ENCODE measurements at places on chromosomes 5 and 9.

- no peak for DNase-seq
These were observed 32.8 kb upstream of the ZSWIM6 start for GRCh38 chr5:61299261-61299681.

DNA sequence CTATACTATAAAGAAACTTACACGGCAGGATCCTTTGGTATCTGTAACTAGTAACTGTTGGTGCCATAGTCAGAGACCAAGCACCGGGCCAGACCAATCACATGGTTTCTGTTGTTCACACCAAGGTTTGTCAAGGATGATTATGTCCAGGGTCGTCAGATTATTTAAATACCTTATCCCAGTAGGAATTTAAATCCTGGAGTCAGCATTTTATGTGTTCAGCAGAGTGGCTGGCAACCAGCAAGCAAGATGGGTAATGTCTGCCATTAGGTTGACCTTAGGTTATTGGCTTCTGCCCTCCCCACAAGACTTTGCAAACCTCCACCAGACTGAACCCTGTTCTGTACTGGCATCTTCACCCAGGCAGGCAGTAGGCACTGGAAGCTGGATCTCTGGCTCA lies 39.3 kb upstream of the TMOD1 start:
- DNase-seq, result no peak

DNA sequence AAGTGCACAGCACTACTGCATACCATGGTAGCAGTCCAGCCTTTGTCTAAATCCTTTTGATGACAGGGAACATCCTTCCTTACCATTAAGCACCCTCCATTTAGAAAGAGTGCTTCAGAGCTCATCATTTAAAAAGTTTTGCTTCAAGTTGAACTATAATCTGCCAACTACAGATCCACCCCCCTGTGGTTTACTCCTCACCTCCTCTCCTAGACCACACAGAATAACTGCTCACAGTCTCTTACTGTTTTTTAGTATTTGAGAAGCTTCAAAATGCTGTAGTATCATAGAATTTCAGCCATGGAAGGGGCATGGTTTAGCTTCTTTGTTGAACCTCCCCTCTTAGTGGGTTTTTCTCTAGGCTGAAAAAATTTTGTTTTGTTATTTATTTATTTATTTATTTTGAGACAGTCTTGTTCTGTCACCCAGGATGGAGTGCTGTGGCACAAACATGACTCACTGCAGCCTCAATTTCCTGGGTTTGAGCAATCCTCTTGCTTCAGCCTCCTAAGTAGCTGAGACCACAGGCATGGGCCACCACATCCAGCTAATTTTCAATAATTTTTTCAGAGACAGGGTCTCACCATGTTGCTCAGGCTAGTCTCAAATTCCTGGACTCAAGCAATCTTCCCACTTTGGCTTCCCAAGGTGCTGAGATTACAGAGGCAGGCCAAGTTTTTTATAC lies 384.3 kb upstream of the RFX3 start:
- DNase-seq, result no peak

DNA sequence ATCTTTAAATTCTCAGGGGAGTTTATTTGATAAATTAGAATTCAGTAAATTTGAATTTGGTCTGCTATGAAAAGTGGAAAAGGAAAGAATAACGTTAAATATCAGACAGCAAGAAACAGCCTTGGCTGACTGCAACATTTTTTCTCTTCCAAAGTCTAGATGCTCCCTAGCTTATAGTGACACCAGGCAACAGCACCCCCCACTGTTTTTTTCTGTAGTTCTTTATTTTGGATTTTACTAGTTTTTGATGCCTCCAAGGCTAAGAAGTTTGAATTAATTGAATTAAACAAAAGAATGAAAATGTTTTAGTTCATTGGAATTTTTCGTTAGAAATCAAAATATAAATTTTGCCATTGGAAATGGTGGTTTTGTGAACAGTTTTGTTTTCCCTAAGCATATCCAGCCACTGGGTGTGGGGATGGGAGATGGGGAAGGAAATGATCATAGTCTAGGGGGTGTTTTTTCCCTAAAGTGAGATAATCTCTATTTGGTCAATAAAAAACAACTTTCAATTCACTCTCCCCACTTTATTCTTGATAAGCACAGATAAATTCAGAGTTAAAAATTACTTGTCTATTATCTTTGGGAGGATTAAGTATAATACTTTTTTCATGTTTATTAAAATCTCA lies 199.3 kb upstream of the CD180 start:
- no peak for DNase-seq

DNA sequence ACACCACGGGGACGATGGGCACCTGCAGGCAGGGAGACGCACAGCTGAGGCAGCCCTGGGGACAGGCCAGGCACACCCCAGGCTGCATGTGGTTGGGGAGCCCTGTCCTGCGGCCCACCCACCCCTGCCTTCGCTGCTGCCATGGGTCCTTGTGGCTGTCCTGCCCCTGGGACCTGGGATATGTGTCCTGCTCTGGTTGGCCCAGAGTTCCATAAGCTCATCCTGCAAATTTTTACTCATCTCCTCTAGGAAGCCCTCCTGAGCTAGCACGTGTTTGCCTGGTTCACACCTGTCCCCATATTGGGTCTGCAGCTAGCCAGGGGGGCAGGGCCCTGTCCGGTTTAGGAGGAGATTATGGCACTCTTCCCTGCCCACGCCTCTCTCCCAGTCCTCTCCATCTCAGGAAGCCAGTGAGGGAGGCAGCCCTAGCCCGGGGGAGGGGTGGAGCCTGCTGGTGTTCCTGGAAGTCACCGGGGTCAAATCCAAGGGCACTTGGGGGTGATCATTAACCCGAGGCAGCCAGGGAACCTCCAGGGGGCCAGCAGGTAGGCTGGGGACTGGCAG lies 12.2 kb downstream of the EGFL7 start:
- no peak for DNase-seq

DNA sequence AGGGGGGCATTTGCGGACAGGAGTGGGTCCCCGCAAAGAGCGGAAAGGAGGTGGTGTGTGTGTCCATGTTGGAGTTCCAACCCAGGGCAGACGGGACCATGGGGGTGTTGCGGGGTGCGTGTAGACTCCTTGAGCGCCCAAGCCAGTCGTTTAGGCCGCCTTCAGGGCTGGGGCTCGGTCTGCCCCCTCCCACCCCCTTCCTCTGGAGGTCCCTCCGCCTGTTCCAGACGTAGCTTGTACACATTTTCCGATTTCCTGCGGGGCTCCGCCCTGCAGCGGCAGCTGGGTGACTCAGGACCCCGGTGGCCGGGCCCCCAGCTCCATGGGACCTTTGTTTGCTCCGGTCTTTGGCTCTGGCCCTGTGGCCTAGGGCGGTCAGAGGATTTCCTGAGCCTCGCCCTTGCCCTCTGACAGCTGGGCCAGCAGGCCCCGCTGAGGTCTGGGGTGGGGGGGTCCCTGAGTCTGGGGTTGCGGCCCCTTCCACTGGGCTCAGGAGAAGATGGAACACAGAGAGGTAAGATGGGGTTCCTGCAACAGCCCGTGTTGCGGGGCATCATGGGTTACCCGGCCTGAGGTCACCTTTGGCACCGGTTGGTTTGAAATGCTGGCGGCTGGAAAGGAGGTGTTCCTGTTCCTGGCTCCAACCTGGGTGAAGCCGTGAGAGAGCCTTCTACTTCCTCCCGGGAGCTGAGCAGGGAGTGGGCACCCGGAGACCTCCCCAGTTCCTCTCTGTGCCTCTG lies 1.5 kb downstream of the PKN3 start:
- DNase-seq, result no peak

DNA sequence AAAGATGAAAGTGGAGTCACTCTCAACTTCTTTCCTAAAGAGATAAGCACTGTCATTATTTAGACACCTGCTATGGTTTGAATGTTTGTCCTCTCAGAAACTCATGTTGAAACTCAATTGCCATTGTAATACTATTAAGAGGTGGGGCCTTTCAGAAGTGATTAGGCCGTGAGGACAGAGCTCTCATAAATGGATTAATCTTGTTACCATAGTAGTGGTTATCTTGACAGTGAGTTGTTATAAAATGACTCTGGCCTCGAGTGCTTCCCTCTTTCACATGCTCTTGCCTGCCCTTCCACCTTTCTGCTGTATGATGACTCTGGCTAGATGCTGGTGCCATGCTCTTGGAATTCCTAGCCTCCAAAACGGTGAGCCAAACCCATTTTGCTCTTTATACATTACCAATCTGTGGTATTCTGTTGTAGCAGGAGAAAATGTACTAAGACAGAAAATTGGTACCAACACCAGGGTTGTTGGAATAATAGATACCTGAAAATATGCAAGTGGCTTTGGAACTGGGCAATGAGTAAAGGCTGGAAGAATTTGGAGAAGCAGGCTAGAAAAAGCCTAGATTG lies 38.0 kb downstream of the GDA start:
- no peak for DNase-seq

- DNase-seq, result peak; percentile 49
These were observed 81.3 kb downstream of the STK10 start for GRCh38 chr5:172106511-172107356.

All from stimulated activated CD8-positive, alpha-beta memory T cell treated with anti-CD3 and anti-CD28 coated beads, Interleukin-2, amount 100 ng/mL, for 1 hour (primary cell).